ENCODE measurements at places on chromosomes 2 and 18.

- no peak for DNase-seq
Measured at GRCh38 chr18:69949538-69949936, 1.9 kb upstream of the CD226 start.

DNA sequence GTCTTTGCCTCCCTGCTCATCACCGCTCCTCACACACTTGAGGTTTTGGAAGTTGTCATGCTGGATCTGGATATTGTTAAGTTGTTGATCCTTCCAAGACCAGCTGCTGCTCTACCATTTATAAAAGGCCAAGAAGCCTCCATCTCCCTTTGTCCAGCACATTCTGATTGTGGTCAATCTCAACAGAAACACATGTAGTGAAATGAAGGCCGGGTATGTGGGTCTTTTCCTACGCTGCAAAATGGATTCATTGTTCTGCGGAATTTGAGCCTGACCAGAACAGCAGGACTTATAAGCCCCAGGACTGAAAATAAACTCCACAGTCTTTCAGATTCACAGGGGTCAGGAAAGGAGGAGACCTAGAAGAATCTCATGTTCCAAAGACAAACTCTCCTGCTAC, 238.4 kb downstream of the CMPK2 start:
- no peak for DNase-seq

DNA sequence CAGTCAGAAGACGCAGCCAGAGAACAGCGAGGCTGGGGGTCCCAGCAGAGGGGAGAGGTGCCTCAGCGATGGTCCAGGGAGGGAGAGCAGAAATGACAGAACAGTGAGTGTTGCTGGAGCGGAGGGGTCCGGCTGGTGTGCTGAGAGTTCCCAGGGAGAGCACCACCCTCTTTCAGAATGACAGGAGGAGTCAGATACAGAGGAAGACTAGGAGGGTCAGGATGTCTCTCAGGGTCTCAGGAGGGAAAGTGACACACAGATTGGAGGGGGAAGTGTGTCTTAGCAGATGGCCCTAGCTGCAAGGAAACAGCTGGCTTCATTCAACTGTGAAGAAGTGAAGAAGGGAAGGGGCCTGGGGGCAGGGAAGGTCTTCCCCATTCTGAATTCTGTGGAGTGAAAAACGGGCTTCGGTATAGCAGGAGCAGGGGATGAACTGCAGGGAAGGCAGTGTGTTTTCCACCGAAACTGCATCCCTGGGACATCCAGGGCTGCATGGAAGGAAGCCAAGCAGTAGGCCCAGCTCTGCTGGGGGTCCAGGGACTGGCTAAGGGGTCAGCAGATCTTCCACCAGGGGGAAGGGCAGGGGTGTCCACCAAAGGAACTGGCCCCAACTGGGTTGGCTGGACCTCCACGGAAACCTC, 90.0 kb upstream of the OTOS start:
- no peak for DNase-seq

- DNase-seq = no peak
Measured at GRCh38 chr2:119409506-119409905, 22.1 kb upstream of the TMEM37 start.

GRCh38 chr18:13271302-13271911, 52.8 kb downstream of the LDLRAD4 start:
- DNase-seq = no peak

DNA sequence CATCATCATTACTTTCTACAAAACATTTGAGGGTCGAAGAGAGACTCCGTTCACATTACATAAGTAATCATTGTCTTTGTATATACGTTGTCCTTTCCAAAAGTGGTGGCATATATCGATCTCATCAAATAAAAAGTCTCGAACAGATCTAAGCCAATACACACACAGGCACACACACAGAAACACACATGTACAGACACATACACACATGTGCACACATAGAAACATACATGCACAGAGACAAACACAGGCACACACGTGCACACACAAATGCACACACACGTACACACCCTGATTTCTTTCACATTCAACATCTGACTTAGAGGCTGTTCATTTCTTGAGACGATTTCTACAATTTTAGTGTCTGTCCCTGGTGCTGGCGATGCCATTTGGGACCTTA, 17.5 kb upstream of the ALKAL2 start:
- no peak for DNase-seq

DNA sequence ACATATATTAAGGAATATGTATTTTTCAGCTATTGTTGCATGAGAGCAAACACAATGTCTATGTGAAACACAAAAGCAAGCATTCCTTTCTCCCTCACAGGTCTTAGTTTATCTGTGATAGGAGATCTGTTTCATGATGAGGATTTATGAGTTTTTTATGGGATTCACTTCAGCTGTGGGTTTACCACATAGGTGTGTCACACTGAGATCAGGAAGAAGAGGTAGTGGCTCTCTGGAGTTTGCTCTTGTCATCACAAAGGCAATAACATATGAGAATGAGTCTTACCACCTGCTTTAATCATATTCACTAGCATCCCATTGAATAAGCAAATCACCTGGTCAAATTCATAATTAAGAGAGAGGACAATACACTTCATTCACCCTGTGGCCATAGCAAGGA, 960.3 kb upstream of the SLC39A10 start:
- DNase-seq = no peak

GRCh38 chr2:102743259-102743658, 18.6 kb upstream of the TMEM182 start:
- DNase-seq = no peak

DNA sequence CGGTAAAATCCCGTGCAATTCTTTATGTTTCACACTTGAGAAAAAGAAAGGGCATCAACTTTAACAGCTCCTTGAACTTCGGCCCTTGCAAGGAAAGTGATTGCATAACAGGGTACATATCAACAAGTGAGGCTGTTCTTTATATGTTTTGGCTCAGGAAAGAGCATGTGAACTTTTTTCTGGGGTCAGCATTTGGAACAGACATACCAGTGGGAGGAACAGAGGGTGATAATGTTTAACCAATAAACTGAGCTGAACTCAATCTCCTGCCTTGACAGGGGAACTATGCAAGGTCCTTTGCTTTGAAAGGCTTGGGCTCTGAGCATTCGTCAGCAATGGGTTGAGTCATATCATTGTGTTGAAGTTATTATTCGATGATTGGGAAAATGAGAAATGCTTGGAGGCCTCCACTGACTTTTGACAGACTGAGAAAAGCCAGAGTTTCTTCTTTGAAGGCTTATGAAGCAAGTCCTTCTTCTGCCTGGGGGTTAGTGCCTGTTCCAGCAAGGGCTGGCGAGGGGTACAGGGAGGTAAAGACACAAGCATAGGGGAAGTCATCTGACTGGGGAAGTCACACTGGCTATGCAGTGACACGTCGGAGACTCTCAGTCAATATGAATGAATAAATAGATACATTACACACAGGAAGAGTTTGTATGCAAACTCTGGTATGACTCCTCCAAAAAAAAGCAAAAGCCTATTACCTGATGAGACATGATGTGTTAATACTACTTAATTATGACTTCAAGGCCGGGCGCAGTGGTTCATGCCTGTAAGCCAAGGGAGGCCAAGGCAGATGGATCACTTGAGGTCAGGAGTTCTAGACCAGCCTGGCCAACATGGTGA, 57.2 kb downstream of the CYB5A start:
- no peak for DNase-seq

- no peak for DNase-seq
Measured at GRCh38 chr2:12076810-12077209, 330.4 kb downstream of the LPIN1 start.

- DNase-seq = no peak
Measured at GRCh38 chr2:224954980-224955379, 87.3 kb downstream of the DOCK10 start.

- DNase-seq = no peak
Measured at GRCh38 chr2:158544998-158545397, 88.2 kb downstream of the PKP4 start.

DNA sequence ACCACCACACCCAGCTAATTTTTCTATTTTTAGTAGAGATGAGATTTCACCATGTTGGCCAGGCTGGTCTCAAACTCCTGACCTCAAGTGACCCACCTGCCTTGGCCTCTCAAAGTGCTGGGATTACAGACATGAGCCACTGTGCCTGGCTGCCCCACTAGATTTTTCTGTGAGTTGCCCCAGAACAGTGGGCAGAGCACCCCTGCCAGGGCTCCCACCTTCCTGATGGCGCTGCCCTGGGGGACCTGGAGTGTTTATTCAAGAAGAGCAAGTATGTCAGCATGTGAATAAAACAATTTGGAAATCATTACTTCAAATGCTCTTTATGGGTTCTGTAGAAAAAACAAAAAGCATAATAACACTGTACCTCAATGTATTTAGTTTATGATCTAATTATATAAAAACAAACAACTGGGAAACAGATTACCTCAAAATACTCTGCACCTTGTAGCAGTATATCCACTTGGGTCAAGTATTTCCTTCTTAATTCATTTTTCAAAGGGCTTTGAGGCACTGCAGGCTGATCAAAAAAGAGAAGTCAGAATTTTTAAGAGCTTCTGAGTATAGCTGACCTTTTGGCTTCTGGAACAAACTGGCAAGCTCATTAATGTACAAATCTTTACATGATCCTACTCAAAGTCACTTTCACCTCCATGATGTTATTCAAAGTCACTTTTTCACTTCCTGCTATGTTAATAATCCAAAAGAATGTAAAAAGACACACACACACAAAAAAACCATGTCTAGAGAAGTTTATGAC, 8.9 kb downstream of the HJURP start:
- DNase-seq = no peak

GRCh38 chr2:215914054-215914776, 99.1 kb downstream of the MREG start:
- no peak for DNase-seq
